SJSA1 (cell line): ENCODE measurements at places on chromosomes 3 and 15. TPM values are rescaled to one million over a fixed set of nuclear protein-coding genes. Genes with fewer than 3 reads are reported as not detected.

DNA sequence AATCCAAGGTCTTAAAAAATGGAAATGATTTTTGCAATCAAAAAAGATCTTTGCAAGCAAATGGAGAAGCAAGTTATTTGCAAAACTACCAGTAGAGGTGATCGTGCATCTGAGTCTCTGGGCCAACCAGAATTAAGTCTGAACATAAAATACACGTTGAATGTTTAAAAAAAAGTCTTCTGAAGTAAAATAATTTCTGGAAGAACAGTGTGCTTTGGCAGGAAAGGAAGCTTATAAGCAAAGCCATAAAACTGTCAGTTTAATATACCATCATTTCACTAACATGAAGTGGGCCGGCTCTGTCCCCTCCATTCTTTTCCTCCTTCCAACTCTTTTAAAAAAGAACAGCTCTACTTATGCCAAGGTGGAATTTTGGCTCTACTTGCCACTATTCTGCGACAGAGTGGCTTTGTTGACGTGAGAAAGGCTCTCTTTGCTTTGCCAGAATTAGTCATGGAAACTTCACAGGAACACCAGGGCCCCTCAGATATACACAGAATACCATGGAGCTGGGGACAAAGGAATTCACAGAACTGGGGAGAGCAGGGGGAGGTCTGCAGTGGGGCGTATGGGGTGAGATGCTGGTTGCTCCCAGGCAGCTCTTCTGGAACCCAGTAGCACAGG lies 29.8 kb downstream of the FSTL1 start:
- DNase-seq, result peak; percentile 60

- no peak for DNase-seq
Measured at GRCh38 chr3:157837336-157837735, 268.9 kb downstream of the SHOX2 start.

GRCh38 chr3:16182183-16182582 lies 7.7 kb downstream of the GALNT15 start:
- no peak for DNase-seq

DNA sequence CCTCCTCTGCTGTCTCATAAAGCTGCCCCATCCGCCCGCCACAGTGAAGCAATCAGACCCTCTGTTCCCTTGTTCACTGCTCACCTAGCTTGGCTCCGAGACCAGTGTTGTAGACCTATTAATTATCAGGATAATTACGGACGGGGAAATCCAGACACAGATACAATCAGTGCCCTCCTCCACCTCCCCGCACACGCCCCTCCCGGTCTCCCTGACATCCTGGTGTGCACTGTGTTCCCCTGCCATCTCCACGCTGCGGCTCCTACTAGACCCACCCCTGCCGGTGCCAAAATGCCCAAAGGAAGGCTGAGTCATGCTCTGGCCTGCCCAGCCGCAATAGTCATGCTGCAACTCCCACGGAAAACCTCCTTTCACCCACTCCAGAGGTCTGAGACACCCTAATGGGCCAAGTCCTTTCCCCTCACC lies 277.3 kb upstream of the TLE3 start:
- peak; percentile 49 for DNase-seq

DNA sequence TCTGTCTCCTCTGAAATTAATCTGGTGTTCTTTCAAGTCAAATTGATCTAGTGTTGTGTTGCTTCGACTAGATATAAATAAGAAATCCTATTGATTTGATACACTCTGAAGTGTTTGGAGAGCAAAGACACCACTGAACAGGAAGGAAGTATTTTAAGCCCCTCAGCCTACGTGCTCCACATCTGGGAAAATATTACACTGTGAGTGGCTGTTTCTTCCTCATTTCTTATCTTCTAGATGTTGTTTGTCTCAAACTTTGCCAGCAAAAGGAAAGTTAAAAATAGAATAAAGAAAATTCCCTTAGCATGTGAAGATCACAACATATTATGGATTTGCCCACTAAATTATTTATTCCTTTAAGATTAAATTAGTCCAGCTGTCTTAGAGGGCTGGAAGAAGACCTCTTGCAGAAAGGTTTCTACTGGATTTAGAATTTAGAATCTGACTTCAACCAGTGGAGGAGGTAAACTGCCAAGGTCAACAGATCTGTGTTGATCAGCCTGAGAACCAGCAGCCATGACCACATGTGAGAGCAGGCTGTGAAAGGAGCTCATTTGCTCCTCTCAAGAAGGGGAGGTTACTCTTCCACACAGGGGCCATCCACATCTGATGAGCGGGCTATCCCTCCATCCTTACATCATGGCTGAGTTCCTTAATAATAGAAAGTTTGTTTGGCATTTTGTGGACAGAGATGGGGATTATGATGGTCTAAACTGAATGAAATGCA lies 46.3 kb upstream of the ACKR4 start:
- DNase-seq, result no peak

Gene TIMP4
- 0.08 TPM in 1 of 2 replicates, not detected in the other for total RNA-seq

Gene CLDN18
- total RNA-seq, result not detected in 2 replicates

- no peak for DNase-seq
Measured at GRCh38 chr15:81523867-81524266, 149.9 kb upstream of the TMC3 start.

Gene BRK1
- total RNA-seq, result 46.7 and 112 TPM in 2 replicates

- DNase-seq, result no peak
Measured at GRCh38 chr3:69536306-69537020, 150.6 kb upstream of the FRMD4B start.

Gene WDR72
- total RNA-seq, result not detected in 2 replicates

- DNase-seq, result peak; percentile 29
Measured at GRCh38 chr15:92077353-92078085, 224.0 kb downstream of the SLCO3A1 start.

DNA sequence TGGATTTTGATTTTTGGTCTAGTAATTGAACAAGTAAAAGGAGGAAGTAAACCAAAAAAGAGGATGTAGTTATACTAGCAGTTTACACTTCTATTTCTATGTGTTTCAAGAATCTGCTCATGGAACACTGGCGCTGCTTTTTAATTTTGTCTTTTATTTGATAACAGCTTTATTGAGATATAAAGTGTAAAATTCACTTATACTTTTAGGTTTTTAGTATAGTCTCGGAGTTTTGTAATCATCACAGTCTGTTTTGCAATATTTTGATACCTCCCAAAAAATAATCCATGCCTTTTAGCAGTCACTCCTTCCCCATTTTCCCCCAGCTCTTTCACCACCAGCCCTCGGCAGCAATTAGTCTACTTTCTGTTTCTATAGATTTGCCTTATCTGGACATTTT lies 18.0 kb downstream of the UBE2E2 start:
- no peak for DNase-seq

GRCh38 chr15:88834211-88834812 lies 31.1 kb downstream of the ACAN start:
- DNase-seq, result no peak

Gene VEPH1
- total RNA-seq, result 1.7 and 14.3 TPM in 2 replicates

DNA sequence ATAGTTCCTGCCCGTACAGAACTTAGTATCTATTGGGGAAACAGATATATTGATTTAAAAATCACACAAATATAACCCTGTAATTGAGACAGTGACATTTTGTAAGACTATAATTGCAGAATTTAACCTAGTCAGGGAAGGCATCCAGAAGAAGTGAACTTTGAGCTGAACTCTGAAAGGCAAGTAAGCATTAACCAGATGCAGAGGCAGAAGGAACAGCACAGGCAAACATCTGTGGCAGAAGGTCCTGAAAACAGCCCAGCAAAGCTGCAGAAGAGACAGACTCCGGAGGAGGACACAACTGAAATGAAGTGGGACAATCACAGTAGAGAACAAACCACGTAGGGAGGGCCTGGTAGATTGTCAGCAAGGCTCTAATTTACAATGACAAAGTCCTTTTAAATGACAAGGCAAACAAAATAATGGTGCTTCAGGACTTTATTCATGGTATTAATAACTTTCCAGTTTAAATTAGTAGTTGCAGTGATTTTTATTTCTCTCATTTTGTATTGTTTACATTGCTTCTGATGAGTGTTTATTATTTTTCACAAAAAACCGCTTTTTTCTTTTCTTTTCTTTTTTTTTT lies 14.5 kb downstream of the BCL2A1 start:
- no peak for DNase-seq

- DNase-seq, result peak; percentile 38
Measured at GRCh38 chr15:99015698-99016568, 8.3 kb upstream of the PGPEP1L start.

- DNase-seq, result no peak
Measured at GRCh38 chr3:99960941-99961340, 143.3 kb downstream of the CMSS1 start.

- no peak for DNase-seq
Measured at GRCh38 chr3:112334691-112335433, 1.9 kb downstream of the CD200 start.

DNA sequence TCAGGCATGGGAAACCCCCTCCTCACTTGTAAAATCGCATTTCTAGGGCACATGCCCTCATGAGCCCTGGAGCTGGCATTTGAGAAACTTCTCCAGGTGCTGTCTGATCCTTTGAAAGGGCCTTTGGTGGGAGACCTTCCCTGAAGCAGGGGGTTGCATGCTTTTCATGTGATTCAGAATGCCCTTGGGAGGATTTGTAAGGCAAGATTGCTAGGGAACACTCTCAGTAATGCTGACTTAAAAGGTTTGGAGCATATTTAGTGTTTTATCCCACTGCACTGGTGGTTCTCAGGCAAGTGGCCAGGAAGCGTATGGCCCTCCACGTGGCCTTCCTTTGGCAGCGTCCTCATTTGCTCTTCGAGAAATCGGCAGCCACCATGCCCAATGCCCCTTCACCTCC lies 164.1 kb downstream of the ARRDC4 start:
- no peak for DNase-seq

DNA sequence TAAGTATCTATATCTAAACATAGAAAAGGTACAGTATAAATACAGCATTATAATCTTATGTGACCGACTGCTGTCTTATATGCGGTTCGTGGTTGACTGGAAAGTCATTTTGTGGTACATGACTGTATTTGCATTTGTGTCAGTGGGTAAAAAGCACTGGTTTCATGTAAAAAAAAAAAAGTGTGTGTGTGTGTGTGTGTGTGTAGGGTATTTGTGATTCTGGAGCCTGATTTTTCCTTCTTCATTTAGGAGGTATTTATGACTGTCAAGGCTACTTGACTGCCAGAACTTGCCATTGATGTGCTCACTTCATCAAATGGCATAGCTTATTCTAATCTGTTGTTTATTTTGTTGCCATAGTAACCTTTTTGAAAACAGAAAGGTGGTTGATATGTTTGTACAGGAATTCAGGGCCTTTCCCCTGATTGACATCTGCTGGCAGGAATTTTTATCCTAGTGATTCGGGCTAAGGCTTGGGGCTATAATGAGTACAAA lies 63.2 kb downstream of the AKAP13 start:
- peak; percentile 52 for DNase-seq

DNA sequence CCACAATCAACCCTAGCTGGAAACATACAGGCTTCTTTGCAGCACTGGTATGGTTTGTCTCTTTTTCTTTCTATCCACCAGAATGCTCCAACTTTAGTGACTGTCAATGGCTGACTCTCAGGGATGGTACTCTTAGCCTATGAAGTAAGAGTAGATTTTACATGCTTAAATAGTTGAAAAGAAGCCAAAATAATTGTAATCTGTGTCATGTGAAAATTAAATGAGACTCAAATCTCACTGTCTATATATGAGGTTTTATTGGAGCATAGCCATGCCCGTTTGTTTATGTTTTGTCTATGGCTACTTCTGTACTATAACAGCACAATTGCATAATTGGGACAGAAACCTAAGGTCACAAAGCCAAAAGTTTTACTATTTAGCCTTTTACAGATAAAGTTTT lies 29.1 kb upstream of the PDZRN3 start:
- no peak for DNase-seq

Gene FOXL2
- not detected in 2 replicates for total RNA-seq

- no peak for DNase-seq
Measured at GRCh38 chr15:90642464-90643300, 74.5 kb upstream of the BLM start.

- DNase-seq, result no peak
Measured at GRCh38 chr3:129286081-129286480, 7.4 kb downstream of the HMCES start.

DNA sequence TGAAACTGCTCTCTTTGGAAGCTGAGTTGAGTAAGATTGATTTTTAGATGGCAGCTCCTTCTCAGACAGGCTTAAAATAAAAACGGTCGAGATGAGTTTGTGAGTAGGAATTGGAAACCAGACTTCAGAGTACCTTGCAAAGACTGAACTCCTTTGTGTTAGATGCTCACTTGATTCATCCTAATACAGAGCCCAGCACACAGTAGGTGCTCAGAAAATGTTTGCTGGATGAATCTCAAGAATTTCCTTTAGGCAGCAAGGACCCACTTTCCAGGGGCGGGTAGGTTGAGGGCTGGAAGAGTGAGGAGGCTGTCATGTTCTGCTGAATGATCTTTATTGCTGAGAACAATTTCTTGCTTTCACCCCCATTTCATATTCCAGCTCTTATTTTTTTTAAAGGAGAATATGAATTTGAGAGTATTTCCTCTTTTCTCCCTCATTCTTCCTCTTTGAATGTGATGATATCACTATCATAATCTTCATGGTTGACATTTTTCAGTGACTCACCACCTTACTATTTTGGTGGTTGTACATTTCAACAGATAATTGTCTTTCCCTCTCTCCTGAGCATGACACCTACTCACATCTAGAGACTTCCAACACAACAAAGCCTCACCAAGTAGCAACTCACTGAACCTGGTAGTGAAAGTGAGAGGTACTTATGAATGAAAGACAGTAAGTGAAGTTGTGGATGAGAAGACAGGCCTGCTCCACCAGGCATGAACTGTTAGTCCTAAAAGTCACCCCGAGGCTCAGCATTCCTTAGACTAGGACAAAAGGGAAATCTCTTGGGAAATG lies 113.3 kb downstream of the PDCD6IP start:
- DNase-seq, result no peak

GRCh38 chr15:83694015-83694414 lies 40.1 kb downstream of the ADAMTSL3 start:
- peak; percentile 65 for DNase-seq

Gene ZNF717
- 1.5 and 2.8 TPM in 2 replicates for total RNA-seq

DNA sequence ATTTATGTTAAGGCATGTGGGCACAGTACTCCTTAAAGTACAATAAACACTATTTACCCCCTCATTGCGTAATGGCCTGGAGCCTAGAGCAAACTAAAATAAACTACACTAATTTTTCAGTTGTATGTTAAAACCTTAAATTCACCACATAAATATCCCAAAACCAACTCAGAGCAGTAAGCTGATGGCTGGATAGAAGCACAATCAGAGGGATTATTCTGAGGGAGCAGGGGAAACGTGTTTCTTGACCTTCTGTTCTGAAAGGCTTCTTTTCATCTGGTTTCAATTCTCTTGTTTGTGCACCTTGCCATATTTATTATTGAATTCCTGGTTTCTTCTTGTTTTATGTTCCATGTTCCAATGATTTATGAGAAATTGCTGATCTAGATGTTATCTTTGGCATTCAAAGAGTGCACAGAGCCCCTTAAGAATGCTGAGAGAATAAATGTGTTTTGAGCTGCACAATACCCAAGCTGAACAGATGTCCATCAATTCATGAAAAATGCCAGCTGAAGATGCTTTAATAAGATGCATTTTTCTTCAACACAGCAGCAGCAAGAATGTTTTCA lies 29.6 kb downstream of the RPL22L1 start:
- DNase-seq, result no peak

- DNase-seq, result no peak
Measured at GRCh38 chr3:186509423-186509822, 34.8 kb downstream of the CRYGS start.

Gene NANOGP8
- total RNA-seq, result not detected in 2 replicates
